T-cell (primary cell): ENCODE measurements at places on chromosomes 12 and 14.

DNA sequence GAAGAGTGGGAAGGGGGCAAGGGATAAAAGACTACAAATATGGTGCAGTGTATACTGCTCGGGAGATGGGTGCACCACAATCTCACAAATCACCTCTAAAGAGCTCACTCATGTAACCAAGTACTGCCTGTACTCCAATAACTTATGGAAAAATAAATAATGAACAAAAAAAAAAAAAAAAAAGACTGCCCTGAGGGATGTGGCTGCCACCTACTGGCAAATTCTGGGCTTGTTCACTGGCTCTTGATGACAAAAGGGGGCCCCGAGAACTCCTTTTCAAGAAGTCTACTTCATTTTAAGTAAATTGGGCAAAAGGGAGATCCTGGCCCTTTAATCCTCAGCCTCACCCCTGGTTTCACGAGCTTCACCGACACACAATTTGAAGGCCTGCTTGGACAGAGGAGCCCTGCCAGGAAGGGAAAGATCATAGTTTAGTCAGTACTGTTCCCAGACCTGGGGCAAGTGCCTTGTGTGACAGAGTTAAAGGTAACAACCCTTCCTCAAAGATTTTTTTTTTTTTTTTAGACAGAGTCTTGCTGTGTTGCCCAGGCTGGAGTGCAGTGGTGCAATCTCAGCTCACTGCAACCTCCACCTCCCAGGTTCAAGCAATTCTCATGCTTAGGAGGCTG is 26.1 kb upstream of the STAC3 start:
- no peak for DNase-seq

- DNase-seq: no peak
Measured at GRCh38 chr12:101855976-101856375, 21.4 kb upstream of the DRAM1 start.

GRCh38 chr12:74889563-74890236 is 319.9 kb downstream of the KCNC2 start:
- no peak for DNase-seq

DNA sequence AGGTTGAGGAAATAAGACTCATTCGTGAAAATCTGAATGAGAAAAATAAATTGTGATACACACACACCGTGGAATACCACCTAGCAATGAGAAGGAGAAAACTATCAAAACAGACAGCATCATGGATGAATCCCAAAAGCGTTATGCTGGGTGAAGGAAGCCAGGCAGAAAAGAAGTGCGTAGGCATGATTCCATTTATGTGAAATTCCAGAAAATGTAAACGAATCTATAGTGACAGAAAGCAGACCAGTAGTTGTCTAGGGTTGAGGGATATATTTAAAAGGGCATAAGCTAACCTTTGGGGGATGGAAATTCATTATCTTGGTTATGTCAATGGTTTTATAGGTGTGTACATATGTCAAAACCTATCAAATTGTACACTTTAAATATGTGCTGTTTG is 42.5 kb upstream of the ANO2 start:
- DNase-seq: no peak

- DNase-seq: no peak
Measured at GRCh38 chr12:264269-264668, 1.6 kb upstream of the SLC6A13 start.

- no peak for DNase-seq
Measured at GRCh38 chr12:116257215-116257614, 20.3 kb downstream of the MED13L start.

GRCh38 chr12:130192642-130193345 is 30.5 kb downstream of the FZD10 start:
- DNase-seq: no peak

- DNase-seq: no peak
Measured at GRCh38 chr12:130202201-130202600, 39.9 kb downstream of the FZD10 start.

- DNase-seq: no peak
Measured at GRCh38 chr12:100348657-100349454, 8.0 kb upstream of the SLC17A8 start.

- DNase-seq: no peak
Measured at GRCh38 chr14:106227793-106228192, 701.4 kb downstream of the TMEM121 start.

GRCh38 chr14:71135496-71135895 is 228.2 kb downstream of the PCNX1 start:
- no peak for DNase-seq

GRCh38 chr12:68229956-68230355 is 4.3 kb upstream of the IL26 start:
- no peak for DNase-seq

GRCh38 chr12:130104571-130105106 is 57.6 kb upstream of the FZD10 start:
- DNase-seq: no peak

DNA sequence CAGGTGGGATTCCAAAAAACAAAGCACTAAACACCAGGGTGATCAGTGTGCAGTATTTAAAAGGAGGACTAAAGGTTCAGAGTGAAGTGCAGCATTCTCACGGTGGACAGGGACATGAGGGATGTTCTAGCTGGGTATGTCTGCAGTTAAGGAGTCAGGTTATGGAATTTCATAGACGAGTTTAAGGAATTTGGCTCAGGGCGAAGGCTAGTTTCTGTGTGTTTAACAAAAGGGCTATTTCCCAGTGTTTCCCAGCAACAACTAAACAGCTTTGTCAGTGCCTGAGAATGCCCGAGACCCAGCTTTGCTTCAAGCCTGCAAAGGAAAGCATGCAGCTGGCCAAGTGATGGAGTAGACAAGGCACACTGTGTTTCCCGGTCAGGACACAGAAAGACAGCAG is 7.0 kb downstream of the KRT1 start:
- DNase-seq: no peak

DNA sequence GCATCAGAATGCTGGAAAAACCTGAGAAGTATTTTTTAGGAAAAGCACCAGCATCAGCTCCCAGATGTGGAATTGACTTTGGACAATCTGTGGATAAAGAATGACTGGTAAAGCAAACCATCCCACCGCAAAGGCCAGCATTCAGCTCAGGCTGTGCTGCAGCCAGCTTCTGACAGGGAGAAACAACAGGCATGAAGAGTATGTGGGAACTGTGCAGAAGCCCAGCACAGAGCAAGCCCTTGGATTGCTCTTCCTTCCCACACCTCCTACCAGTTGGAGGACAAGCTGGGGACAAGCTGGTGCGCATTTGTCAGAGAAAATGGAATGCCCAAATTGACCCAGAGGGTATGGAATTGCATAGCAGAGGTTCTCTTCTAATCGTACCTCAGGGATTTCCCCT is 228.1 kb downstream of the ANO2 start:
- no peak for DNase-seq
